ENCODE measurements at places on chromosomes 13 and 19.

GRCh38 chr19:1262623-1263123 lies 6.5 kb upstream of the CIRBP start:
- no peak for DNase-seq

DNA sequence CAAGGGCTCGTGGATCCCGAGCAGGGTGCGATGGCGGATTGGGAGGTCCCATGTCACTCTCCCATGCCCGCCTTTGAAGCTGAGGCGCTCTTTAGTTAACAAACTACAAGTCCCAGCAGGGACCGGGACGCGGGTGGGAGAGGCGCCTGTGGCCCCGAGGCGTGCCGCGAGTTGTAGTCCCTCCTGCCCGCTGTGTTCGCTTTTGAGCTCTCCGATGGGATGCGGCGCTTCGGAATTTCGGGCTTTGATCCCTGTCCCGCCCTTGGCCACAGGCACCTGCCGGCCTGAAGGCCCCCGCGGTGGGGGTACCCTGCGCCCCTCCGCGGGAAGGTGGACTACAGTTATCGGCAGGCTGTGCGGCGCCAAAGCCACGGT lies 11.0 kb downstream of the CYTH2 start:
- no peak for DNase-seq

DNA sequence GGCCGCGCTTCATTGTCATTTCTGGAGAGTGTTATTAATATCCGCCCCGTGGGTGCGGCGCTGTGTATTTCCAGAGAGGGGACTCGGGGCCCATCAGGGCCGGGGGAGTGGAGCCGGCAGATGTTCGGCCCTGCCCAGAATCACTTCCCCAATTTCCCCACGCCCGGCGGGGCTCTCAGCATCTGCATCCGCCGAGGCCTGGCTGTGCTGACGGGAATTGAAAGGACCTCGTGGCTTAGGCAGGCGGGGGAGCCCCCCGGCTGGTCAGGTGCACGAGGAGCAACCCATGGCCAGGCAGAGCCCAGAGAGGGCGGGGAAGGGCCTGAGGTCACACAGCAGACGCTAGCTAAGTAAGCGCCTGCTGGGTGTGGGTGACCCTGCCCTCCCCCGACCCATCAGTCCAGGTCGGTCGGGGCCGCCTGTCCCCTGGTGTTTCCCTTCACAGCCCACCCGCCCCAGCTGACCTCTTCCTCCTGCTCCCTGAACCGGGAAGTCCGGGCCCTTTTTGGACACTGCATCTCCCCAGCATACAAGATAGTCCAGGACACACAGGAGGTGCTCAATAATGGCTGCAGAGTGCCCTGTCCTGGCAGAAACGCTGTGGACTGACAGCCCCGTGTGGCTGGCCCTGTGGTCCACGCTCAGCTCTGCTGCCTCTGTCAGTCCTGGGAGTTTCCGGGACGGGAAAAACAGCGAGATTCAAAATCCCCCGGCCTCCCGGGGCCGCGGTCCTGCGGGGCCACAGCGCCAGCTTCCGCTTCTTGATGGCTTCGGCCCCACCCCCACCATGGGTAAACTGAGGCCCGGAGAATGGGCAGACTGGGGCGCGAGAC lies 22.1 kb downstream of the ARID3A start:
- DNase-seq: no peak

DNA sequence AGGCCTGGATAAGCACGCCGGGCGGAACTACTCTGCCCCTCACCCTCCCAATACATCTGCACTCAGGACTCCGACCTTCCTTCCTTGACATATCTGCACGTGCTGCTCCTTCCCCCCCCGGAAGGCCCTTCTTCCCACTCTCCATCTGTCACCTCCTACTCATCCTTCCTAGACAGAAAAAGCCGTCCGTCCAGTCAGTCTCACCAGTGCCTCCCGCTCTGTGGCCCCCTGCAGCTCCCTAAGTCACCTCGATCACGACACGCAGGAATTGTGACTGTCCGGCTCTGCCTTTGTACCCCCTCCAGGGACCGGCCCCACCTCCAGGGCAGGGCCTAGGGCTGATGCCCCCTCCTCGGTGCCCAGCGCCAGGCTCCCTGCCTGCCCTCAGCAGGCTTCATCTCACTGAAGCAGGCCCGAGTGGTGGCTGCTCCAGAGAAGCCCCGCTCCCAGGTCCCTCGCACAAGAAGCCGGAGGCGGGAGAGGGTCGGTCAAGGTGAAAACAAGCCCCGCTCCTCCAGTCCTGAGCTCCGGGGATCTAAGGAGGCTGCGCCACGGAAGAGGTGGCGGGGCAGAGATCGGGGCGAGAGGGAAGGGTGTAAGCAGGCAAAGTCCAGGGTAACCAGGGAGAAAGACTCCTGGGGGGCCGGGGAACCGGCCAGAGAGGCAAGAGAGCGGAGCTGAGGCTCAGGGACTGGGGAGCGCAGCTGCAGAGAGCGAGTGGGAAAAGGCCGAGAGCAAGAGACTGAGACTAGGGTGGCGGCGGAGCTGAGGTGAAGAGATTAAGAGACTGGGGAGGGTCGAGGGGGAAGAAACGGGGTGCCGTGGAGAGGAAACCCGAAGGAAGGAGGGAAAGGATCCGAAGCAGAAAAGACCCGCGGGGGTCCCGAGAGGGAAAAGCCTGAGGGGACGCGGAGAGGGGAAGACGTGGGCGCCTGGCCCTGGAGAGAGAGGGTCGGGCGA lies 1.1 kb downstream of the PPP6R1 start:
- DNase-seq: peak; percentile 64

DNA sequence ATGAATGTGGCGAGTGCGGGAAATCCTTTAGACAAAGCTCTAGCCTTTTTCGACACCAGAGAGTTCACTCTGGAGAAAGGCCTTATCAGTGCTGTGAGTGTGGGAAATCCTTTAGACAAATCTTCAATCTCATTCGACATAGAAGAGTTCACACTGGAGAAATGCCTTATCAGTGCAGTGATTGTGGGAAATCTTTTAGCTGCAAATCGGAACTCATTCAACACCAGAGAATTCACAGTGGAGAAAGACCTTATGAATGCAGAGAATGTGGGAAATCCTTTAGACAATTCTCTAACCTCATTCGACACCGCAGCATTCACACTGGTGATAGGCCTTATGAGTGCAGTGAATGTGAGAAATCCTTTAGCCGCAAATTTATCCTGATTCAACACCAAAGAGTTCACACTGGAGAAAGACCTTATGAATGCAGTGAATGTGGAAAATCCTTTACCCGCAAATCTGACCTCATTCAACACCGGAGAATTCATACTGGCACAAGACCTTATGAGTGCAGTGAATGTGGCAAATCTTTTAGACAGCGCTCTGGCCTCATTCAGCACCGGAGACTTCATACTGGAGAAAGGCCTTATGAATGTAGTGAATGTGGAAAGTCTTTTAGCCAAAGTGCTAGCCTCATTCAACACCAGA lies 5.7 kb downstream of the ZNF551 start:
- no peak for DNase-seq

DNA sequence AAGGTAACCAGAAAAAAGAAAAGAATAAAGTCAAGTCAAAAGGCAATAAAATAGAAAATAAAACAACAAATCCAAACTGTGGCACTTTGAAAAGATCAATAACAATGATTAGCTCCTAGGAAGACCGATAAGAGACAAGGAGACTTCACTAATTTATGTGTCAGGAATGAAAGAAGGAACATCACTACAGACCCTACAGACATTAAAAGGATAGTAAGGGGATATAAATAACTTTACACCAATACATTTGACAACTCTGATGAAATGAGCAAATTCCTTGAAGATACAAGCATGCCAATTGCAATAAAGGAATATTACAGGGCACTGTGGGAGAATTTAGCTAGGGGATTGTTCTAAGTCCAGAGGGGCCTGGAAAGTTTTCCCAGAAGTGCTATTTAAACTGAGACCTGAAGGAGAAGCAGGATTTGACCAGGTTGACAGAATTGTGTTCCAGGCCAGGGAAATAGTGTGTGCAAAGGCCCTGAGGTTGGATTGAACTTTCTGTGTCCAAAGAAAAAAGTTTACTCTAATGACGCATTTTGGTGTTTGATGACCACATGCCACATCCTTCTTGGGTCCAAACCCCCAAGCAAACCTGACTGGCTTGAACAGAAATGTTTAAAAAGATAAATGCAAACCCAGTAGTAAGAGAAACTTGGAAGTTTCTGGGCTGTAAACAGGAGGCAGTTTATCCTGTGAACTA lies 1.6 kb upstream of the C19orf38 start:
- no peak for DNase-seq

GRCh38 chr19:42942187-42942789 lies 5.3 kb upstream of the PSG7 start:
- no peak for DNase-seq

GRCh38 chr13:112903606-112904195 lies 65.3 kb upstream of the MCF2L start:
- no peak for DNase-seq

DNA sequence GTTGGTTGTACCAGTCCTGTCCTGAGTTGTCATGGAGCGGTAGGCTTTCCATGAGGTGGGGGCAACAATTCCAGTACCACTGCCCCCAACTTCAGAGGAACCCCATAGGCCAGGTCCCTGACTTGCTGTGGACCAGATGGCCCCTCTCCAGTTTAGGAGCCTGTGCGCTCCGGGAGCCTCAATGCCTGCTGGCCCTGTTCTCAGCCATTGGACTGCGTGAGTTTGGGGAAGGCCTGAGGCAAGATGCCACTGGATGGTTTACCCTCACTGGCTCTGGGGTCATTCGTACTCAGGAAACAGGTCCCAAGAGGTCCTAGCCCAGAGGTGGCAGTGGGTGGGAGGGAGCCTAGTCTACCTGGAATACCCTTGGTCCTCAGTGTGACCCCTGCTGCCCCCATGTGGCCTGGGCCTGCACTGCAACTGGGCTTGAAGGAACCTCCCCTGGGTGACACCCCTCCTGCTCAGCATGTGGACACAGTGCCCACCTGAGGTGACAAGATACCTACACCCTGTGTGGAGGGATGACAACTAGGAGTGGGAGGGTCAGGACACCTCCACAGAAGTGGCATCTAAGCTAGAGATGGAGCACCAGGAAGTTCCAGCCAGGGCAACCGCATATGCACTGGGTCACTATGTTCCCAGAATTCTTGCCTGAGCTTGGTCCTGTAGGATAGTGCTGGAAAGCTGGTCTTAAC lies 6.0 kb upstream of the PRR19 start:
- peak; percentile 73 for DNase-seq

DNA sequence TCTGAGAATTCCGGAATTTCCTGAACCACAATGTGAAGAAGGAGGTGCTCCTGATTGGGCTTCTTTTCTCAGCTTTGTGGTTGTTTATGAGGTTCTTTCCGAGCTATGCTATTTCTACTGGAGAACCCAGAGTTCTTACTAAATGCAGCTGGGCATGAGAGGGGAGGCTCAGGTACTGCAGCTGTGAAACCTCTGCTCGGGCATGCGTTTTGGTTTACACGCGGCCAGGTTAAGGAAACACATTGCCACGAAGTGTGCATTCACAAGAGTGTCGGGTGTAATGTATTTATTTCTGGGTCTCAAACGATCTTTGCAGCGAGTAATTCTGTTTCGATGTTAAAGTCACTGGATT lies 661 bp upstream of the MIR17HG start:
- peak; percentile 15 for DNase-seq

- DNase-seq: no peak
Measured at GRCh38 chr13:97539651-97540610, 106.0 kb downstream of the RAP2A start.

GRCh38 chr19:55466241-55466614 lies 1.7 kb upstream of the C19orf85 start:
- no peak for DNase-seq

GRCh38 chr13:53343361-53343744 lies 314.7 kb downstream of the OLFM4 start:
- no peak for DNase-seq

DNA sequence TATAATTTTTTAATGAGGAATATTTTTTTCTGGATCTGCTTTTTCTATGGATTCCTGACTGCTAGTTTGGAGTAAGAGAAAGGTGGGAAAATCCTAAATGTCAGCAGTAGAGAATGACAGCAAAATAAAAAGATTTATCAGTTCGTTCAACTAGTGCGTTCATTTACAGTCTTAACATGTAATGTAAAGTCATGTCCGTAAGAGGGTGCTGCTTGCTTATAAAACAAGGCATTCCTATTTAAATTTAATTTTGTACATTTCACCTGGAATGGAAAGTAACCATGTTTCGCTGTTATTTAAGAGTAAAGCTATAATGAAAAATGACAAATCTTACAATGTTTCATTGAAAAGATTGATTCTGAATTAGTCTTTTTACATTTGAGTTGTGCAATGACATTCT lies 76.6 kb downstream of the ZMYM2 start:
- no peak for DNase-seq

- DNase-seq: no peak
Measured at GRCh38 chr13:99792079-99792921, 179.3 kb downstream of the ZIC5 start.

Measured in HL-60 (cell line).